Glomerular endothelial cell (primary cell): ENCODE measurements at places on chromosomes 2 and 18.

DNA sequence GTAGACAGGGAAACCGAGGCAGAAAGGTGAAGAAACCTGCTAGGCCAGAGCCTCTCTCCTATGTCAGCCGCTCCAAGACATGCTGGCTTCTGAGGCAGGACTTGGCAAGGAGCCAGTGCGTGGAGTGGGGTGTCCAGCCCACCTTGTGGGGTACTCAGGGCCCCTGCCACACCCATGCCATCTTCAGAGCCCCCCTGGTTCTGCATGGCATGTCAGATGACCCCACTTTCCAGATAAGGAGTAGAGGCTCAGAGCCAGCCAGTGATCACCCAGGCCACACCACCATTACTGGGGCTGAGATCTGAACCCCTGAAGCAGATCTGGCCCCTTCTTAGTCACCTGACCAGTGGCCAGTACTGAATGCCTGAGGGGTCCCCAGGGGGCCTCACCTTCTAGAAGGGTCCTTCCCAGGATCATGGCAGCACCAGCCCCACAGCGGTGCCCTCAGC, 14.7 kb downstream of the CROCC2 start:
- DNase-seq, result no peak

- DNase-seq, result no peak
Measured at GRCh38 chr18:6712401-6712800, 17.1 kb upstream of the ARHGAP28 start.

DNA sequence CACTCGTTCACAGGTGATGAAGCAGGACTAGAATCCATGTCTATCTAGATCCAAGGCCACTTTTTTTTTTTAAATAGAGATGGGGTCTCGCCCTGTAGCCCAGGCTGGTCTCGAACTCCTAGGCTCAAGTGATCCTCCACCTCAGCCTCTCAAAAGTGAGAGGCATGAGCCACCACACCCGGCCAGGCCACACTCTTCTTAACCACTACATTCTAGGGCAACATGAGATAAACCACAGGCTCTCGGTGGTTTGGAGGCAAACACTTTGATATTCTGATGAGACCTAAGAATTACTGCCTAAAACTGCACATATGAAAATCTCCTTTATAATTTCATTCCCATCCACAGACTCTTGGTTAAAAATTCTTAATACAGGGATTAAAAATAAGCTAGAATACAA, 51.8 kb downstream of the USP34 start:
- no peak for DNase-seq

DNA sequence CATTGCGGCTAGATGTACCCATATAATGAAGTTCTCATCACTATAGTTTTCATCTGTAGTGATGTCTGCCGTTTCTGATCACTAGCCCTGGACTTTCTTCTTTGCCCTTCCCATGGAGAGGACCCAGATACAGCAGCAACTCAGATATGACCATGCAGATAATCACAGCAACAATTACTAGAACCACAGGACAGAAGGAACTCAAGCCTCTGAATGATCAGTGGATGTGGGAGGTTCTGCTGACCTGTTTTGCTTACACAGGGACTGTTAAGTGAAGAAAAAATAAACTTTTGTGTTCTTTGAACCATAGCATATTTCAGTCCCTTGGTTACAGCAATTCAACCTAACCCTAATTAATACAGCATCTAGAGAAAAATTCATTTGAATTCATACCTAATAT, 62.7 kb downstream of the ACVR1 start:
- DNase-seq, result no peak

DNA sequence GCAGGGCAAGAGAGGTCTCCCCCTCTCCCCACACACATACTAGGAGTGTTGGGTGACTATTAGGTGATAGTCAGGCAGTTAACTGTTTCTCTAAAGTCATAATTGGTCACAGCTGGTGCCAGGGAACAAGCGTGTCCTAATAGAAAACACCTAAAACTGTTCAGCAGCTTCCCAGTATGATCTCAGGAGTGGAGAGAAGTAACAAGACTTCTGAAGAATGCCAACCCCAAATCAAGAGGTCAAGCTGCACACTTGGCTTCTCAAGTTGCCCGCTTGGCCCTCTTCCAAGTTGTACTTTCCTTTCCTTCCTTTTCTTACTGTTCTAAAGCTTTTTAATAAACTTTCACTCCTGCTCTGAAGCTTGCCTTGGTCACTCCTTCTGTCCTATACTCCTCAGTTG, 22.4 kb upstream of the STAT1 start:
- DNase-seq, result no peak

GRCh38 chr2:239245872-239246721, 154.7 kb downstream of the HDAC4 start:
- DNase-seq, result no peak

DNA sequence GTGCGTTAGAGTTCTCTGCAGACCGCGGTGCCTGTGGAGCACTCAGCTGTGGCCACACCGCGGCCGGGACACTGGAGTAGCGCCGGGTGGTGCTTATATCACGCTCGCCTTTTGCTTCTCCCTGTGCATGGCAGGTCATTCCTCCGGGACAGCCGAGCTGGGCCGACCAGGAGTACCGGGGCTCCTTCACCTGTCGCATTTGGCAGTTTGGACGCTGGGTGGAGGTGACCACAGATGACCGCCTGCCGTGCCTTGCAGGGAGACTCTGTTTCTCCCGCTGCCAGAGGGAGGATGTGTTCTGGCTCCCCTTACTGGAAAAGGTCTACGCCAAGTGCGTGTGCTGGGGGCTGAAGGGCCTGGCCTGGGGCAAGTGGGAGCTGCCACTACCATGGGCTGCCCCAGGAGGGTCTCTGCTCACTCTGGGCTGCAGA, 4.2 kb downstream of the CAPN10 start:
- DNase-seq, result no peak

DNA sequence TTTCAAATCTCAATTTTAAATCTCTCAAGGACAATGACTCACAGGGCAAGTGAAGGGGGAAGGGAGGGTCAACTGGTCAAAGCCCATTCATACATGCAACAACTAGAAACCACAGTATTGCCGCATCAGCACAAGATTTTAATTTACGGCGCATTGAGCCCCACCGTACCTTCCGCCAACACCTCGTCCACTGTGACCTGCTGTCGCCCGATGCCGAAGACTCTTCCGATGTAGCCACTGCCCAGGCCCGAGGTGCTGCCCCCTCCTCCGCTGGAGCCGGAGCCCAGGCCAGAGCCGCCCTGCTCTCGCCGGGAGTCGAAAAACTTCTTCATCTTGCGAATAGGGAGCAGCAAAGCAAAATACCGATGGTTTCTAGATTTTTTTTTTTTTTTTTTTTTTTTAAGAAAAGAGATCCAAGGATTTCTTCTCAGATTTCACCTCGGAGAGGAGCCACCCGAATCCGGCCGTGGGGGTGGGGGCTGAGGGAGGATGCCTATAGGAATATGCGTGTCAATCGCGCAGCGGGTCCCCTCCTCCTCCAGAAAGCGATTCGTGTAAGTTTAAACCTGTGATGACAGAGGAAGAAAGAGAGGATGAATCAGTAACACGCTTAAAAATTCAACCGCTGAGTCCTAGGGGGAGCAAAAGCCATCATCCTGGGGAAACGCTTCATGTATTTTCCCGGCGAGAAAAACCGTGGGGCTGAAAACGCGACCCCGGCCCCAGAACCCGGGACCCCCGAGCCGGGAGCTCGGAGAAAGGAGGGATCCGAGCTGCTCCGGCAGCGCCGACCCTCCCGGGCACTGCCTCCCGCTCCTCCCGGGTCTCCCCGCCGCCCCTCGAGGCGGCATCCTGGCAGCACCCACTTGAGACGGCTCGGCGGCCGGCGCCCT, 584 bp downstream of the AAK1 start:
- DNase-seq, result no peak

- no peak for DNase-seq
Measured at GRCh38 chr2:22904126-22904684, 480.8 kb upstream of the KLHL29 start.

- no peak for DNase-seq
Measured at GRCh38 chr2:8022908-8023640, 658.8 kb upstream of the ID2 start.

DNA sequence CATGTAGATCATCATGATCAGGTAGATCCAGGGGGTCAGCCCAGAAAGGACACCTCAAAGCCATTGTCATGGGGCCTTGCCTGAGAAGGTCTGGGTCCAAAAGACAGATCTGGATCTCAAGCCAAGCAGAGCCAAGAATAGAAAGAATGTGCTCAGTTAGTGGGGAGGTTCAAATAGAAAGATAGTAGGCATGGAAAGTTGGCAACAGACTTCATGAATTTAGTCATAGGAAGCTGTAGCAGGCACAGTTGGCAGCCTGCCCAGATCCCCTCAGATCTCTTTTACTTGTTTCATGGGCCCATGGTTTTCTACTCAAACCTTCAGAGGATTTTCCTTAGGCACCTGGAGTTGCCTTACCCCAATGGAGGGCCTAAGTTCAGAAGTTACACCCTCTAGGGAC, 767.0 kb downstream of the SLC4A3 start:
- no peak for DNase-seq

DNA sequence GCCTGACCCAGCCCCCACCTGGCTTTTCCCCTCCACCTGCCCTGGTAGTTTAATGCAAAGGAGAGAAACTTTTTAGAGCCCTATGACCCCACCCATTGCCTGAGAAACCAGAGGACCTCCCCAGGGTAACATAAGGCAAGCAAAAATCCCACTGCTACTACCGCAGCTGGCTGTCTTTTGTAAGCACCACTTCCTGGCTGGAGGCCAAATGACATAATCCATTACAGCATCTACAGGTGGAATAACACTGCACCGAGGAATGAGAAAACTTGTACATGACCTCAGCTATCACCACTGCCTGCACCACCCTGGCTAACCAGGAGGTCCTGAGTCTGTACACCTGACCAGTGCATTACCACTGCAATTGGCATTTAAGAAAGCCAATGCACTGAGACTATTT, 149.6 kb upstream of the GALNT5 start:
- DNase-seq, result no peak

GRCh38 chr2:216553482-216554240, 55.0 kb downstream of the RPL37A start:
- DNase-seq, result no peak

GRCh38 chr2:115161771-115162493, 719.5 kb downstream of the DPP10 start:
- DNase-seq, result no peak

DNA sequence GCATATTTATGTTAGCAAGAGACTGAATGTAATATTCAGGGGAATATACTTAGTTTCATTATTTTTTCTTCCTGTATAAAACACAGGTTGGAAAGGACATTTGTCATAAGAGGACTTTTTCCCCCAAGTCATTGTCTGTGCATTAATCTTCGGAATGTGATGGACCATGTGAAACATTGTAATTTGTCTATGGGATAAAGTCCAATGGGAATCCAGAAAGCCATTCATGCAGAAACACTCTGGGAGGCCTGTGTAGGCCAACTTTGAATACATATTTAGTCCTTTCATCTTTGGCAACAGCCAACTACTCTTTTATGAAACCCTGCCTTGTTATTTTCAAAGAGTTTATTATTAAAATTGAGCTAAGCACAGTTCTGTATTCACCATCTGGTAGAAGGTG, 386.4 kb downstream of the PIK3C3 start:
- DNase-seq, result no peak
